ENCODE measurements at places on chromosomes 3 and 15. TPM values are rescaled to one million over a fixed set of nuclear protein-coding genes. Genes with fewer than 3 reads are reported as not detected.

ZNF80 gene
- total RNA-seq: not detected

DNA sequence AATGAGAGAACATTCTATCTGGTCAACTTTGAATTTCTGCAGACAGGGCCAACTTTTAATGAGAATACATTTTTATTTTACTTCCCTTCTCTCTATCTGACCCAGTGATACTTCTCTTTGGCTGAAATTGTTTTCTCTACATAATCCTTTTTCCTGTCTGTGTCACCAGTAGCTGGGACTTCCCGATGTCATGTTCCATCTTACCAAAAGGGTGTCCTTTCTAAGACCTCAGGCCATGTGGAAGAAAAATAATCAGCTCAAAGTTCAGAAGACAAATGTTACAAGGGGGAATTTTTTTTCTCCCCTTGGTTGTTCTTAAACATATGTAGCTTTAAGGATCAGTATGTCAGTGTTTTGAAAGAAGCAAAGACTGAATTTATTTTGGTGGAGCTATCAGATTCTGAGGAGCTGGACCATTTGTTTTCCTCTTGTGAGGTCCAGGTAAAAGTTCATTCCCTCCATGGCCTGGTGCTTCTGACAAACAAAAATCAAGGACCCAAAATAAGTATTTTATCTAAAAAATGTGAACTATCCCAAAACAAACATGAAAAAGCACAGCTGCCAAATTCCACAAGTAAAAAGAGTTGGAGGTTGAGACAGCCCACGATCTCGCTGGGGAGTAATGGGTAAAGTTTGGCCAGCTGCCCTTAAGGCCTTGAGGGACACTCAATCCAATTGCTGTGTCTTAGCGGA lies 859.4 kb upstream of the NR2F2 start:
- H3K27me3 ChIP-seq: peaks cover 10% of the 10 kb centered on the region
- H3K4me3 ChIP-seq: no peak overlapping the region
- DNase-seq: no peak

DNA sequence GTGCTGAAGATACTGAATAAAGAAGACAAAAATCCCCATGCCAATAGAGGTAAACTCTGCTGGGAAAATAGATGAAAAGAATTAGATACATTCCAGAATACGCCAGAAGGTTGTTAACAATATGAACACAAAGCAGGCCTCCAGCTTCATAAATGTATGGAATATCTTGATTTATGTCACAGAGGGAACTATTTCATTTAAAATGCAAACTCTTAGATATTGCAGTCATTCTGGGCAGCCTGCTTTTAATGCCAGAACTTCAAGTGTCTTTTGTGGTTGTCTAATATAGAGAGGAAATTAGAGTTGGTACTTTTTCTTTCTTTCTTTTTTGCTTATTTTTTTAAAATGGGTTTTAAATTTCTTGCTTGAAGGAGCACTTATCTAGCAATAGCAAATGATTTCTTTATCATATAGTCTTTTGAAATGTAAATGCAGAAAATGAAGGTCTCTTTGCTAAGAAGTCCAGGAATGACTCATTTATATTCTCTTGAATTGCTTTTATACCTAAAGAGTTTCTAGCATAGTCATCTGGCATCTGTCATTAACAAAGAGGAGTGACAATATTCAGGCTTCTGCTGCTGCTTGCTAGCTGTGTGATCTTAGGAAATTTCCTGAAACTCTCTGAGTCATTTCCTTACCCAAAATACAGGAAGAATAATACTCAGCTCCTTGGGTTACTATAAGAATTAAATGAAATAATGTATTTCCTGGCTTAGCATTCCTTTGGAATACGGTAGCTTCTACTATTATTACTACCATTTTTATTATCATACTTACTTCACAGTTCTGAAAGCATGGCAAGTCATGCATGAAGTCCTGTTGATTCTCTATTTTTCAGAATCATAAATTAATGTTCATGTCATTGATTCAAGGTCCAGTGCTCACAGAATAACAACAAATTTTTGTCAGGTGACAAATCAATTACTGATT lies 527.6 kb downstream of the DIPK2A start:
- no peak for DNase-seq
- no peak overlapping the region for H3K27ac ChIP-seq
- H3K36me3 ChIP-seq: no peaks in the 10 kb centered on the region
- peaks cover 2% of the 10 kb centered on the region for H3K4me1 ChIP-seq
- no peak overlapping the region for H3K4me3 ChIP-seq

DNA sequence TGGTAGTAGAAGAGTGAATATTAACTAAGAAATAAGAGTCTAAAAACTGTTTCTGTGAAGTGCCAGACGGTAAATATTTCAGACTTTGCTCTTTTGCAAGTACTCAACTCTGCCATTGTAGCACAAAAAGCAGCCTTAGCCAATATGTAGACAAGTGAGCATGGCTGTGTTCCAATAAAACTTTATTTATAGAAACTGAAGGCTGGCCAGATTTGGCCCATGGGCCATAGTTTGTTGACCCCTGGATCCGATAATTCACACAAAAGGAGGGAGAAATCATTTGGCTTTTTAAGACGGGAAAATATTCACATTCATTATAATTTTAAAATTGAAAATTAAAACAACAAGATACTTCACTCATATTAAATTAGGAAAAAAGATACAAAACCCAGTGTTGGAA lies 15.4 kb downstream of the EID1 start:
- H3K4me3 ChIP-seq: no peak overlapping the region

Measured in progenitor cell of endocrine pancreas (in vitro differentiated cells).